Subcutaneous adipose tissue (tissue), 4 donors: ENCODE measurements at places on chromosomes 6 and 20. TPM values are rescaled to one million over a fixed set of nuclear protein-coding genes. Genes with fewer than 3 reads are reported as not detected.

The HLA-DMA gene
- 51.7 TPM for total RNA-seq

The ECT2L gene
- total RNA-seq: not detected

The GSTA2 gene
- not detected for total RNA-seq

The SIRPB2 gene
- 21.5 TPM for total RNA-seq

The FAM209B gene
- total RNA-seq: not detected

The SPINT4 gene
- not detected for total RNA-seq

The MEP1A gene
- total RNA-seq: not detected

The LRFN2 gene
- not detected for total RNA-seq

The SLC18B1 gene
- total RNA-seq: 42.0 TPM

The MOG gene
- not detected for total RNA-seq

The GMPR gene
- 3.2 TPM for total RNA-seq

The ZHX3 gene
- 42.1 TPM for total RNA-seq

The ZBTB12 gene
- 0.88 TPM for total RNA-seq

The CRISP2 gene
- not detected for total RNA-seq

The TGM6 gene
- total RNA-seq: not detected

The C20orf141 gene
- total RNA-seq: not detected

The SUMO4 gene
- 4.5 TPM for total RNA-seq

The RNF182 gene
- 0.85 TPM for total RNA-seq

The HECA gene
- 45.1 TPM for total RNA-seq

The OOEP gene
- not detected for total RNA-seq

The GINM1 gene
- 75.5 TPM for total RNA-seq

The VGLL2 gene
- not detected for total RNA-seq

The DEFB115 gene
- total RNA-seq: not detected

The OR2H2 gene
- not detected for total RNA-seq

The WFDC10B gene
- total RNA-seq: not detected

The RAET1E gene
- not detected for total RNA-seq

The CTCFL gene
- not detected for total RNA-seq

The SH3BGRL2 gene
- 63.6 TPM for total RNA-seq

The PTCHD4 gene
- total RNA-seq: 0.88 TPM

The PRICKLE4 gene
- 4.8 TPM for total RNA-seq

The OLIG3 gene
- not detected for total RNA-seq

The TBCC gene
- total RNA-seq: 9.0 TPM

The LTA gene
- not detected for total RNA-seq

The ZBTB24 gene
- total RNA-seq: 10.0 TPM

The ELOVL2 gene
- 1.6 TPM for total RNA-seq

The PRDM13 gene
- not detected for total RNA-seq

The FILIP1 gene
- total RNA-seq: 3.4 TPM

The MCCD1 gene
- not detected for total RNA-seq

The MSH5 gene
- total RNA-seq: 7.6 TPM

The FLRT3 gene
- not detected for total RNA-seq

The SAMD3 gene
- 3.1 TPM for total RNA-seq

The SNAI1 gene
- total RNA-seq: 5.1 TPM

The DNMT3B gene
- total RNA-seq: 2.1 TPM

The VSX1 gene
- total RNA-seq: not detected

The MDFI gene
- total RNA-seq: 10.9 TPM

The ASCC3 gene
- 21.9 TPM for total RNA-seq

The VSTM2L gene
- 1.9 TPM for total RNA-seq

The UNC5CL gene
- total RNA-seq: 1.7 TPM

The OR12D3 gene
- not detected for total RNA-seq

The GGTLC1 gene
- not detected for total RNA-seq
